ENCODE measurements at places on chromosomes 16 and 17.

- no peak for DNase-seq
Observed at GRCh38 chr16:75254359-75254837, 3.0 kb upstream of the BCAR1 start.

DNA sequence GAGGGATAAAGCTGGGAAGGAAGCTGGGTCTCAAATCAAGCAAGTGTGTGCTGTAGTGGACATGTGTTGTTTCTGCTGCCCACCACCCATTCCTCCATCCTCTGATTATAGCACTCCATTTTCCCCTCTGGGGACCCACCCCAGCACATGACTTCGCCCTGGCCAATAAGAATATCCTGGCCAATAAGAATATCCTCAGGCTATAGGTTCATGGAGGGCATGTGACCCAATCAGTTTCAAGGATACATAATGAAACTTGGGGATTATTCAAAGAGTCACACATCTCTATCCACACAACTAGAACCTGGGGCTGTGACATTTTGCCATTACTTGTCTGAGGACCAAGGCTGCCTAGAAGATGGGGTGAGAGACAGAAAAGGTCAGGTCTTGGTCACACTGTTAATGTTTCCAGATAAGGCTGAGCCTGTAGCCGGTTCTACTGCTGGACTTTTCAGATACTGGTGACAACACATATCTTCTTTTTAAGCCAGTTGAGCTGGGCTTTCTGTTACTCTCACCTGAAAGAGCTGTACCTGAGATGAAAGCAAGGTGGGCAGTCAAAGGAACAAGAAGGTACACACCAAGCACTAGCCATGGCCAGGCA is 33.7 kb downstream of the MYO18A start:
- DNase-seq, result no peak

DNA sequence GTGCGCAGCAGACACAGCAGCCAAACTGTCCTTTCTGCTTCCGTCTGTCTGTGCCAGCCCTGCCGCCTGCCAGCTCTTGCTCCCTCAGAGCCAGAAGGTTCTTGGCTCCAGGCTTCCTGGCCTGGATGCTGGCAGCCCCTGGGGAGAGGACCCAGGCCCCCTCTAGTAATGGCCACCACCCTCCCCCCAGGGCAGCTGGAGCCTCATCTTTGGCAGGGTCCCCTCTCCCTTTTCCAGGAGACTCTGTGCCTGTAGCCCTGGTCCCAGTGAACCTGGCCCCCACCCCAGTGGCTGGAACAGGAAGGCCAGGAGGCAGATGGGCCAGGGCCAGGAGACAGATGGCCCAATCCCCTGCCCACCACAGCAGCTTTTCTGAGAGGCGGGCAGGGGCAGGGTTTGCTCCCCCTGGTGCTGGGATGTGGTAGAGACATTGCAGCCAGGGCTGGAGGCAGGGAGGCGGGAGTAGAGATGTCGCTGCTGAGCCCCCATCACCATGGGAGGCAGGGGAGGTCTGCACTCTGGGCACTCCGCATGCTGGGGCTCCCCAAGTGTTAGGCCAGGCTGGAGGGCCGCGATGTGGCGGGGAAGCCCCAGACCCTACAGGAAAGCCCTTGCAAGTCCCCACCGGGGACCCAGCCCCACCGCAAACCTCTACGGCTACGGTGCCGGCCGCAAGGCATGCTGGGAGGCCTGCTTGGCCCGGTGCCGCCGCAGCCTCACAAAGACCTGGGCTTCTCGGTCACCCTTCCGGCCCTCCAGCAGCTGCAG is 16.7 kb downstream of the UNC13D start:
- peak; percentile 88 for DNase-seq

- no peak for DNase-seq
Observed at GRCh38 chr17:47935961-47936360, 5.4 kb upstream of the PNPO start.

GRCh38 chr17:49459401-49459984 is 35.6 kb upstream of the NGFR start:
- no peak for DNase-seq
